ENCODE measurements at places on chromosomes 6 and 20.

GRCh38 chr20:17878069-17878911 is 90.3 kb downstream of the SNX5 start:
- no peak for DNase-seq

GRCh38 chr6:111944541-111944940 is 71.3 kb upstream of the FYN start:
- no peak for DNase-seq

DNA sequence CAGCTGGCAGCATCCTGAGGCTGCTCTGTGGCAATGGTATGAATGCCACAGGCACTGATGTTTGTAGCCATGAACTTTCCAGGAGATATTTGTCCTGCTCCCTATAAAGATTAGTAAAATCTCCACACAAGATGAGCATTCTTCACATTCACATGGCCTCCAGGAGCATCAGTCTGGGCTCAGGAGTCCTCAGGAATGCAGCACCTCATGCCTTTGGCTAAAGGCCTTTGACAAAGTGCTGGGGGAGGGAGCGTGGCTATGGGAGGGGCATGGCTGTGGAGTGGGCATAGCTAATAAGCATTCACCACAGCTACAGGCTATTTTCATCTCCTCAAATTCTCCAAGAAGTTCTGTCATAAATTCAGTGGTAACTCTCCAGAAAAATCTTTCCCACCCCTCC is 90.5 kb upstream of the LY86 start:
- DNase-seq = no peak

DNA sequence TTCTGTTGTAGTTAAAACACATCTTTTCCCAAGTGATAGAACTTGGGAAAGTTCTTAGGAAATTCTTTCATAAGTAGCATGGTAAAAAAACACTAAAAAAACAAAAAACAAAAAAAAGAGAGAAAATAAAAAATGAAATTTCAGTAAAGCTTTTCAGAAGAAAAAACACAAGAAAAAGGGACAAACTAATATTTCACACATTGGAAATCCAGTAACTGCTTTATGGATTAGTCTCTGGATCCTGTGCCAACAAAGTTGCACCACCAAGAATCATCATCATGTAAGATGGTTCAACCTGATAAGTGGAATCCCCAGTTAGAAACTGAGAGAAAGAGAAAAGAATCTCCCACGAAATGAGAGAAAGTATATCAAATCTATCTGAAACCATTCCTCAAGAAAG is 144.2 kb downstream of the GMDS start:
- no peak for DNase-seq

- peak; percentile 22 for DNase-seq
These were observed 565 bp downstream of the QKI start for GRCh38 chr6:163414946-163415619.

GRCh38 chr6:105500693-105501092 is 97.8 kb upstream of the PREP start:
- DNase-seq = no peak

DNA sequence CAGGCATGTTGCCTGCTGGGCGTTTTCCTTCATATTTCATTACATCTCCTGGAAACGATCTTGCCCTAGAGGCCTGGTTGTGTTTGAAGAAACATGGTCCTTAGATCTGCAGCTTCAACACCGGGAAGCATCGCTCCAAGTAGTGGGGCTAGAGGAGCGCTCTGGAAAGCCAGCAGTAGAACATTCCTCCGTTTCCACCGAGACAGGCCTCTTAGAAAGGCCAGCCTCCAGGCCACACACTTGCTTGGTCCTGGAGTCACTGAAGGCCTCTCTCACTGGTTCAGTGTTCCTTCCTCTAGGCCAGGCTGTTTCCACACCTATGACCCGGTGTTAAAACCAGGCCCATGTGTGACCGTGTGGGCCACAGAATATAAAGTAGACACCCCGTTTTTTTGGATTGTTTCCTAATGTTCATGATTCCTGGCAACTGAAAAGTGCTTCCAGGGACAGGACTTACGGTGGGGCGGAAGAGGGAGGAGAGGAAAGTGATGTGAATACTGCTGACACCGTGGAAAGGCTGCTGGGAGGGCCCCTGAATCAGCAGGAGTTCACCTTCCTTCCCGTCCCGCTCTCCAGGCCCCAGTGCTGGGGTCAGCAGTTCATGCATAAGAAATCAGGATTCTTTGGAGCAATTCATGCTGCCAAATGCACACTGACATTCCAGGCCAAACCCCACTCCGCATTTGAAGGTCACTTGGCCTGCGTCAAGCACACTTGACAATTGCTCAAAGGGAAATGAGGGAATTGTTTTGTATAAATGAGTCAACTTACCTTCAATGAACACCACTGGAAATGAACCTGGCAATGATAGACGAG is 83.8 kb downstream of the IYD start:
- DNase-seq = no peak

- DNase-seq = peak; percentile 47
These were observed 28.0 kb upstream of the PTGIS start for GRCh38 chr20:49595811-49596561.

DNA sequence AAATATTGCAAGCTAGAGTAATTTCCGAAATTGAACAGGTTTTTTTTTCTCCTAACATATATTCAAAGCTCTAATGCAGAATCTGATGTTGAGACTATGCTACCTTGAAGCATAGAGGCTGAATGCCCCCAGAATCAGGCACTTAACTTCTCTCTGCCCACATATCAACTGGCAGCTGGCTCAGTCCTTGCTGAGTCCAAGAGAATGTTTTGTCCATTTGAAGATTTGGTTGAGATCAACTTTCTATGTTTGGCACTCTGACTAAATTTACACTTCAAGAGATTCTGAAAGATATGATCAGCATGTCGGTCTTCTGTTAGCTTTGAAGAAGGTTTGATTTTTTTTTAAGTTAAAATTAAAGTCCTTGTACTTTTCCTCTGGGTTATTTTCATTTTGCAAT is 1298.1 kb downstream of the EPHA7 start:
- DNase-seq = no peak

DNA sequence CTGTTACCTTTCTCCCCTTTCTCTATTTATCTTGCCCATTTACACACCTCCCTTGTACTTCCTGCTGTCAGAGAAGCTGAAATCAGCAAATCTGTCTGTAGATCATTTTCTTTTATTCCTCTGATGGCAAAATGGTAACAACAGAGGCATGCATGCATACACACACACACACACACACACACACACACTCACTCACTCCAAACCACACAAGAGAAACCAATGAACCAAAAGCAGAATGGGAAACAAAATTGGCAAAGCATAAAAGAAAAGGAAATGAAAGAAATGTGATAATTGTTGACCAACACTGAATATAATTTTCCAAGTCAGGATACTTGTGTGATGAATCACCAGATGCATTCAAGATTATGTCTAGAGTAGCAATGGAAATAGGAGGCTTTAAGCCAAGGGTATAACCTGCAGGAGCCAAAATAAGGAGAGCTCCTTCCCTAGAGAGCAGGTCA is 172.4 kb downstream of the PLCB4 start:
- no peak for DNase-seq

DNA sequence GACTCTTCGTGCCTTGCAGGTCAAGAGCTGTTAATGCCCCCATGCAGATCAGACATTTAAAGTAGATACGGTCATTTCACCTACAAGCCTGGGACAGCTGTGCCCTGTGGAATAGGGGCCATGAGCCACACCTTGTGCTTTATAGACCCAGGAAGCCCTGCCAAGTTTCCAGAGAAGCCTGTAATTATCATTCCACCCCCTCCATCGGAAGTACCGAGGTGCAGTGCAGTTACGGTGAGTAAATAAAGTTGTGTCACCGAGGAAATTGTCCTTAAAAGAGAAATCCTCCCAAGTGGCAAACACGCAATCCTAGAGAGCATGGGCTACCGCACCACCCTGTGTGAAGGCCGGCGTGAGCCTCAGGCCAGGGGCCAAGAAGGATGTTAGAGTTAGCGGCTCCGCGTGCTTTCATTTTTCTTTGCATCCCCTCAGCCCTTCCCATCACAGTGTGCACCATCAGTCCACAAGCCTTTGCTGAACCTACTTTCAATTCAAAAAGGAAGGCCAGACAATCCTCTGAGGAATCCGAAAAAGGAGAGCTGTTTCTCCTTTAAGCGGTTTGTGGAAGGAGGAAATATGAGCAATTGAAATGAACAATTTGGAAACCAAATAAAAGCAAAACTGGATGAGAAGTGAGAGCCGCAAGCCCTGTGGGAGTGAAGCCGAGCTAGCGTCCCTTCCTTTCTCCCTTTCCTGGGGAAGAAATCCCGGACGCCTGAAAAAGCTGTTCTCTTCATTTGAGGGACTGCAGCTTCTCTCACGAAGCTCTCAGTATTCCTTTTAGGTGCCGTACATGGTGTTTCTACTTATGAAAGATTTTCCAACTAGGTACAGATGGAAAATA is 183.3 kb upstream of the PDE10A start:
- no peak for DNase-seq

DNA sequence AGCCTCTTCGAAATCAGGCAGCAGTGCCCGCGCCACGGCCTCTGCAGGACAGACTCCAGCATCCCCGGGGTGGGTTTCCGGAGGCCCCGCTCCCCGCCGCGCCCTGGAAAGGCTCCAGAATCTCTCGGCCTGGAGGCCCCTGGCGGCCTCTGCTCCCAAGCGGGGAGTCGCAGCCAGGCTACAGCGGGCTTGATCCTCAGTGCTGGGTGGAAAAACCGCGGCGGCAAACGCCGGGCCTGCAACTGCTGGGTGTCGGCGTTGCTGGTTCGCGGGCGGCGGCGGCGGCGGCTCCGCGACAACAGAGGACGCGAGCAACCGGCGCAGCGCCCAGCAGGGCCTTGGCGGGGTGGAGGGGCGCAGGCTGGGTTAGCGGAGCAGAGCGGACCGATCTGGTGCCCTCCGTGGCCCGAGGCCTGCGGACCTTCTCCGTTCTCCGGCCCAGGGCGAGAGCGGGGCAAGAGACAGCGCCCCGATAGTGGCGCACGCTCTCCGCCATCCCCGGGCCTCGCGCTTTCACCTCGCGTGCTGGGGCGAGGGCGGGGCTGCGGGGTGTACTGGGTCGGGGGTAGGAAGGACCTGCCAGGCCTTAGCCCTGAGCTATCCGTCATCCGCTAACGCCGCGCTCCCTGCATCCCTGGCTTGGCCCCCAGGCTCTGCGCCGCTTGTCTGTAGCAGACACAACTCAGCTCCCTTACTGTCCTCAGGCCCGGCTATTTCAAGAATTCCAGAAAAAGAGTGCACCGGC is 3.4 kb upstream of the ZNF292 start:
- peak; percentile 70 for DNase-seq

- no peak for DNase-seq
These were observed 2.0 kb downstream of the DXO start for GRCh38 chr6:31969712-31970603.

- DNase-seq = no peak
These were observed 37.5 kb upstream of the TMEM170B start for GRCh38 chr6:11500008-11500407.

DNA sequence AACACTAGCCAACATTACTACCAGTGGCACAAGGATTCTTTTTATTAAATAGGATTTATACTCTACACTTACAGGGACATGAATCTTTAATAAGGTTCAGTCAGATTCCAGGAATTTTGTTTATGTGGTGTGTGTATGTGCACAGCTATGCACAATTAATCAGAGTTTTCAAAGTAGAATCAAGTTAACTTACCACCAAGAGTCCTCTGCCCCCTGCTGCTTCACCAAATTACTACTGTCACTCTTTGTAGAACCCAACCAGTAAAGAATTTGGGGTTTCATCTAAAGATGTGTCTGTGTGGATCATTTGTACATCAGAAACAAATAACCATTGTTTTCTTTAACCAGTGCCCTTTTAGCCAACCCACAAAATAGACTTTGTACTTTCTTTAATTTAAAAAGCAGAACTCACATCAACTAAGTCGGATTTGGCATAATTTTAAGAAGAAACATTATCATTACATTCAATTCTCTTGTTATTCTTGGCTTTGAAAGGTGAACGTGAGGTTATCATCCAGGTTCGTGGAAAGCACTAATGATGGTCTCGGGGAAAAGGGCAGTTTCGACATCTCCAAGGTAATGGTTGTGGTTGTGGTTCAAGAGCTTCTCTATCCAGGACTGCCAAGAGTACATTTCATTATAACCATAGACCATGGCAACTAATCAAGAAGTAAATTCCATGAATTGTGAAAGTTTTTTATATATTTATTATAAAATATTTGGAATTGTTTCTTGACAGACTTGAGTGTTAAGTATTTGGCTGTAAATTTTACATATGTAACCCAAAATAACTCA is 514.3 kb upstream of the ID4 start:
- no peak for DNase-seq

DNA sequence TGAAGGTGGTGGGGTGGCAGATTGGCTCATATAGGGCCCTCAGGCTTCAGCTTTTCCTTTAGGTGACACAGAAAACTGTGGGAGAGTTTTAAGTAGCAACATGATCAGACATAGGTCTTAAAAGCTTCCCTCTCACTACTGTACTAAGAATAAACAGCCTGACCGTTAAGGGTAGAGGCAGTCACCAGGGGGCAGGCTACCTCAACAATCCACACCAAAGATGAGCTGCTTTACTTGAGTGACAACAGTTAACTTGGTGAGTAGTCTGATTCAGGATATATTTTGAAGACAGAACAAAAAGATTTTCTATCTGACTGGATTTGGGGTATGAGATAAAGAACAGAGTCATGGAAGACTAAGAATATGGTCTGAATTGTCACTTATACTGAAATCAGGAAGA is 193.1 kb upstream of the SHLD1 start:
- DNase-seq = peak; percentile 37

DNA sequence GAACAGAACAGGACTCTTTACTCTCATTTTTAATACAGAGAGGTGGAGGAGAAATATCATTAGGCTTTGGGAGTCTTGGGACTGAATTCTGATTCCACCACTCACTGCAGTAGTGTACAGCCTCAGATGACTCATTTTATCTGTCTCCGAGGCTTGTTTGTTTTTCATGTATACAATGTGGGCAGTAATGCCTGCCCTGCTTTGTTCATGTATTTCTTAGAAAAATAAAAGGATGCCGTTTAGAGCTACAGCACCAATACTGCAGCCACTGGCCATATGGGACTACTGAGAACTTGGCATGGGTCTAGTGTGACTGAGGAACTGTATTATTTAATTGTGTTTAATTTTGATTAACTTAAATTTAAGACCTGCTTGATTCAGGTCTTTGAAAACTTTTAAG is 41.2 kb upstream of the JAG1 start:
- no peak for DNase-seq

DNA sequence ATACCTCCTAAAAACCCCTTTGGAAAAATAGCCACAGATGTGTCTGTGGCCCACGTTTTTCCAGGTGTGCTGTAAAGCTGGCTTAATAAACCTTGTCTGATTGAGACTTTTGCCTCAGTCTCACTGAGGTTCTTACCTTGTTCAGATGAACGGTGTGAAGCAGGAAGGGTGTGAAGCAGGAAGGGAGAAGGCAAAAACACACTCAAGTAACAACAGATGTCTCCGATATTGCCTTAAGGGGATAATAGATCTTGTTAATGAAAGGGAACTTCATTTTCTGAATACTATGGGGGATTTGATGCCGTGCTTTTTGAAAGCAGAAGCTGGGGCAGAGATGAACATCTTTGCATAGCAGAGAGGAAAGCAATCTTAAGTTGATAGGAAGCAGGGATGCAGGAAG is 37.8 kb downstream of the EDN1 start:
- DNase-seq = no peak

DNA sequence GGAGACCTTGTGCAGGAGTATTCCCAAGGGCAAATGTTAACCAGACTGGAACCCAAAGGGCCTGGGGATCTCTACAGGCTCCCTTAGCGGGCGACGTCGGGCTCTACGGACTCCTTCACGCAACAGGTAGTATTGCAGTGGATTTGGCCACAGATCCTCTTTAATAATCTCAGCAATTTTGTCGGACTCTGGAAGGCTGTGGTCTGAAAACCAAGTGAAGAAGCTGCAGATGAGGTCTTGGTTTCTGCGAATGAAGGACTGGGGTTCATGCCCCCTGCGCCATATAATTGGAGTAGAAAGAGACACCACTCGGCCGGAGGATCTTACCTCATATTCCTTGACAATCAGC is 1.3 kb downstream of the TSPYL1 start:
- DNase-seq = no peak

Measured in stimulated activated CD4-positive, alpha-beta T cell treated with anti-CD3 and anti-CD28 coated beads, Interleukin-12 subunit alpha, Interleukin-12 subunit beta, amount 100 ng/mL, for 4 hours (primary cell).